ENCODE measurements at places on chromosomes 5 and 9. TPM values are rescaled to one million over a fixed set of nuclear protein-coding genes. Genes with fewer than 3 reads are reported as not detected.
A peak's percentile ranks its signal among the peaks of the same experiment; 100 is the strongest.

Gene HBEGF
- 4.0 TPM for total RNA-seq

GRCh38 chr9:117869712-117870111 lies 165.5 kb downstream of the TLR4 start:
- no peak for DNase-seq

DNA sequence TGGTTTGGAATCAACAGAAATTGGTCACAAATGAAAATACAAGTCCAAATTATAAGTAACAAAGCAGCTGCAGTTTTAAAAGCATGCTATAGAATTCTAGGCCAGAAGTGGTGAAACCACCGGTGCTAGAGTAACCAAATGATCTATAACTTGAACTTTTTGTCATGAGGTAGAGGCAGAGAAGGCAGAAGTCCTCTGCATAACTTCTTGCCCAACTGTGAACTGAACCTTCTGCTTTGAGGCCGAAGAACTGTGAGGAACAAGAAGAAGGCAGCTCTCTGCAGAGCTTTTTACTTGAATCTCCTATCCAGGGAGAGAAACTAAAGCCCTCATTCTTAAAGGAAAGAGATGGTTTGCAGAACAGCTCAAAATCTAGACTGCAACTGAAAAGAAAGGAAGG lies 36.2 kb upstream of the TENT2 start:
- no peak for DNase-seq

Gene DNAJB5
- total RNA-seq: 2.9 TPM

- DNase-seq: peak; percentile 51
These were observed 47.8 kb downstream of the NR3C1 start for GRCh38 chr5:143355710-143356109.

Gene SCGB3A2
- 0.90 TPM for total RNA-seq

- no peak for DNase-seq
These were observed 52.4 kb upstream of the PPARGC1B start for GRCh38 chr5:149677731-149678130.

DNA sequence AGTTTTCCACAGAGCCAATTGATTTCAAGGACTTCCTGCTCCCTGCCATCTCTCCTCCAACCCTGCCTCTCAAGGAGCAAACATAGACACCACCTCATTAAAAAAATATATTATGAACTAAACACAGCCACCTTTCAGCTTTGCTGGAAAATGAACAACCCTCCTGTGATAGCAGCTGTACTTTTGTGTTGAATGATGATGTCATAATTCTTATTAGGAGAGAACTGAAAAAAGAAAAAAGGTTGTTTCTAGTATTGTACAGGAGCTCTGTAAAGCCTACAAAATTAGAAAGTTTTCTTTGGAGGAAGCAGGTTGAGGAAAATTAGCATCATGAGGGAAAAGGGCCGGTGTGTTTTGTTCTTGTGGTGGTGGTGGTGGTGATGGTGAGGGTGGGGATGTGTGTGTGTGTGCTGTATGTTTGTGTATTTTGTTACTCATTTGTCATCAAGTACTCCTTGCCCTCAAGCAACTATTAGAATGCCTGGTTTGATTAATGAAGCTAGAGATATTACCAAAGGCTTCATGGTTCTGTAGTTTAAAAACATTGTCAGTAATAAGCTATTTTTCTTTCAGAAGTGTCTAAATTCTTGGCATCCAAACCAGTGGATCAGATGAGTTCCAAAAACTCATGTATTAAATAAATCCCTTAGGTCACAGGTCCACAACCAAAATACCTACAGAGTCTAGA lies 405.9 kb downstream of the TLE4 start:
- DNase-seq: no peak

GRCh38 chr9:95627802-95628201 lies 111.0 kb upstream of the PTCH1 start:
- no peak for DNase-seq

- DNase-seq: no peak
These were observed 176.5 kb downstream of the CDK5RAP2 start for GRCh38 chr9:120403543-120403856.

DNA sequence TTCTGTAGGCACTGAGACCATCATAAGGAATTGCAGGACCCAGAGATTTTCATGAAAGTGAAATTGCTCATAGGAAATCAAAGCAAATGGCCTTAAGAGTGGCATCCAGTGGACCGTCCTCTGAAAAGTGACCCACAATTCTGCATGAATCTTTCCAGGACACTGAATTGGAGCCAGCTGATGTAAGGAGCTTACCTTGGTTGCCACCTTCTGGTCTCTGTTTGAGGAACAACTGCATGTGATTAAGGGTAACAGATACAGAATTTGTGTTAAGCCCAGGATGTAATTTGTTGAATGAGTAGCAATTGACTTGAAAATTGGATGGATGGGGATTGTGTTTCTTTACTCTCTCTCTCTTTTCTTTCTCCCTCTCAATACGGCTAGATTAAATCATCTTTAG lies 49.9 kb upstream of the GAS1 start:
- no peak for DNase-seq

Gene KCTD16
- not detected for total RNA-seq

Gene SH3TC2
- total RNA-seq: not detected

Data from activated T-cell treated with anti-CD3 and anti-CD28 coated beads, Interleukin-2, amount 50 U/mL, for 4 hours (primary cell).